ENCODE measurements at places on chromosomes 12 and 14.

DNA sequence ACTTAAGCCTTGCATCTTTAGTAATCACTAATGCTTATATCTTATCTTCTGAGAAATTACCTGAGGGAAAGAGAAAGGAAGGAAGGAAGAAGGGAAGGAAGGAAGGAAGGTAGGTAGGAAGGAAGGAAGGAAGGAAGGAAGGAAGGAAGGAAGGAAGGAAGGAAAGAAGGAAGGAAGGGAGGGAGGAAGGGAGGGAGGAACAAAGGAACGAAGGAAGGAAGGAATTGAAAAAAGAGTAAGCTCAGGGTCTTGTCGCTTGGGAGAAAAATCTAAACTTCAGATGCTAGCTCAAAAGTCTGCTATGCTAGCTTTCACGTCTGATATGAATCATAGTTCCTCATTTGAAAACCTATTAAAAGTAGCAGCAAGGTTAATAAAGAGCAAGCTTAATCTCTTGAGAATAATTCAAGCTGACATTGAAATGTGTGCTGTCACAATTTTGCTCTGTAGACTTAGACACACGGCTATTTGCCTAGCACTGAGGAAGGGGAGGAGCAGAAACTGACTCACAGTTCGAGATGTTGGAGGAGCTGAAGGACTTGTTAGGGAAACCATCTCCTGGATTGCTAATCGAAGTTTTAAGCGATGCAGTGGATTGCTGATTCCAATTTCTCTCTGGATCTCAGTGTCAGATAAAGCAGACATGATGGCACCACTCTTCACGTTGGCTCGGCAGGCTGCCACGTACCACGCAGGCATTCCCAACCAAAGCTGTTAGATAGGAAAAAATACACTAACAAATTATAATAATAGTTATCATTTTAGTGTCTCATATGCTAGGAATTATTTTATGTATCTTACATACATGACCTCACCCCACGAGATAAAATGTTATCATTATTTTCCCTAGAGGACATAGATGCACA is 216.7 kb downstream of the ACSS3 start:
- no peak for DNase-seq

DNA sequence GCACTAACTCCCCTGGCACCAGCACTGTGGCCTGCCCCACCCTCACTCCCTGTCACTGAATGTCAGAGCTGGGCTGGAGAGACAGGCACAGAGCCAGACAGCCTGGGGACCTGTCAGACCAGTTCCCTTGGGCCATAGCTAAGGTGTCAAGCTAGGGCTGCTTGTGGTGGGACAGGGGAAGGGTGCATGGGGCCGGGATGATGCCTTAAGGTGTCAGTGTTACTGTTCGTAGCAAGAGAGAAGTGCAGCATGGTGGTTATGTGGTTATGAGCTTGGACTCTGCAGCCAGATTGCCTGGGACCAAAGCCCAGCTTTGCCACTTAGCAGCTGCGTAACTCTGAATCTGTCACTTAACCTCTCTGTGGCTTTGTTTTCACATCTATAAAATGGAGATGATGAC is 3.8 kb downstream of the RAPGEF3 start:
- no peak for DNase-seq

- no peak for DNase-seq
Observed at GRCh38 chr12:82326905-82327503, 31.2 kb downstream of the CCDC59 start.

GRCh38 chr12:1383758-1384157 is 210.6 kb downstream of the FBXL14 start:
- DNase-seq = no peak

GRCh38 chr12:49673446-49674317 is 33.5 kb downstream of the FMNL3 start:
- DNase-seq = no peak

DNA sequence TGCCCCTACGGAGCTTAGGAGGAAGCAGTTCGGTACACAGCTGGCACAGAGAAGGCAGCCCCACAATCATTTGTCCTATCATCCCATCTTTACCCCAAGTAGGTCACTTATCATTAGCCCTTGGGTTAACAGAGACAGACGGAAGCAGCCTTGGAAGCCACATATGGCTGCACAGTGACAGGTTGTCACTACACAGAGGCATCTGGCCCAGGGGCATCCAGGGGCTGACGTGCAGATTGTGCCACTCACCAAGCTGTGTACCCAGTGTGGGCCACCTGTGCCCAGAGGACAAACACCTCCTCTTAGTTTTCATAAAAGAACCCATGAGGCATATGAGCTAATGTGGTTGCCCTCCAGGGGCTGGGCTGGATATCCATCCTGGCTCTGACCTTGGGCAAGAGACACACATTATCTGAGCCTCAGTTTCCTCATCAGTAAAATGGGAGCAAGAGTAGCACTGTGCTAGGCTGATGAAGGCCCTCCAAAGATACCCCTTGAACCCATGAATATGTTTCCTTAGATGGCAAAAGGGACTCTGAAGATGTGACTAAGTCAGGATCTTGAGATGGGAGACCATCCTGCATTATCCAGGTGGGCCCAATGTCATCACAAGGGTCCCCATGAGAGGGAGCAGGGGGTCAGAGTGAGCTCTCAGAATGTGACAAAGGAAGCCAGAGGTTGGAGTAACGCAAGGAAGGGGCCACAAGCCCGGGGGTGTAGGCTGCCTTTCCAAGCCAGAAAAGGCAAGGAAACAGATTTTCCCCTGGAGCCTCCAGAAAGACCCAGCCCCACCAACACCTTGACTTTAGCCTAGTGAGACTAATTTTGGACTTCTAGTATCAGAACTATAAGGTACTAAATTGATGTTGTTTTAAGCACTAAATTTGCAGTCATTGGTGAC is 64.6 kb downstream of the C14orf132 start:
- no peak for DNase-seq

GRCh38 chr12:118052324-118053070 is 8.5 kb downstream of the WSB2 start:
- DNase-seq = no peak

DNA sequence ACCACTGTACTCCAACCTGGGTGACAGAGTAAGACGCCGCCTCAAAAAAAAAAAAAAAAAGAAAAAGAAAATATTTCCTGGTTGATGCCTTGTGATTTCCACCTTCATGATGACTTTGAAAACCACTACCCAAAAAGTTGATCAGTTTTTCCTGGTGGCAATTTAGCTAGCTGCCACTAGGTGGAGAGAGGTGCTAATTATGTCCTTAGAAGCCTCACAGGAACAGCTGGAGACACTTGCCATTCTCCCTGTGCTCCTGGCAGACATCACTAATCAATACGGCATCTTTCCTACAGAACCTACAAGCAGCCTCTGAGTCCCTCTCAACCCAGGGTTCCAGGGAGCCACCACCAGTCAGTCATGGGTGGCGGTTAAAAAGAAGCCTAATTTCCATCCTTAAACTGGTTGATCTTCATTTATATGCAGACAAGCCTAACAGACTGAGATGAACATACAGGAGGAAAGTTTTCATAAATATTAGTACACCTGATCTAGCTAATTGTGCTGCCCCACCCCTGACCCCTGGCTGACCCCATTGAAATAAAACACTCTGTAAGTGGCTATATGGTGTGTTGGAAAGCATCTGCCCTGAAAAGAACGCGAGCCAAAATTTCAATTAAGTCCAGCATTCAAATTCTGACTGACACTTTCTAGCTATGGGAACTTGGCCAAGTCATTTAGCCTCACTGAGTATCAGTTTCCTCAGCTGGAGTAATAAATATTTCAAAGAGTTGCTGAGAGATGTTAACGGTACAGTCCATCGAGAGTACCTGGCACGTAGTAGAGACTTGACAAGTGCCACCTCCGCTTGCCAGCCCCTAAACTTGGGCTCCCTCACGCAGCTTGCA is 6.2 kb upstream of the OAS1 start:
- DNase-seq = peak; percentile 13

DNA sequence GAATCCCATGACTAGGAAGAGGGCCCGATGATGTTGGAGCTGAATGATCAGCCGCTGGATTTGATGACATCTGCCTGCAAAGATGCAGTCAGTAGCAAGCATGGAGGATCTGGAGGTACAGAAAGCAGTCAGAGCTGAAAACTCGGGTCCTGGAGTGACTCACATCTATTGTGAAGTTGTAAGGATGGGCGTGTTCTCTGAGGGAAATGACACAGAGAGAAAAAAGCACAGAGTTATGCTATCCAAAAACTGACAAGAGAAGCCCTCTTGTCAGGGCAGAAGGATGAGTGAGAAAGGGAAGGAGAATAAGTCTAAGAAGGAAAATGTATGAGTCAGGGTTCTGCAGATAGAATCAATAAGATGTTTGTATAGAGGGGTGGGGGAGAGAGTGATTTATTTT is 380.4 kb upstream of the CCDC196 start:
- DNase-seq = no peak

DNA sequence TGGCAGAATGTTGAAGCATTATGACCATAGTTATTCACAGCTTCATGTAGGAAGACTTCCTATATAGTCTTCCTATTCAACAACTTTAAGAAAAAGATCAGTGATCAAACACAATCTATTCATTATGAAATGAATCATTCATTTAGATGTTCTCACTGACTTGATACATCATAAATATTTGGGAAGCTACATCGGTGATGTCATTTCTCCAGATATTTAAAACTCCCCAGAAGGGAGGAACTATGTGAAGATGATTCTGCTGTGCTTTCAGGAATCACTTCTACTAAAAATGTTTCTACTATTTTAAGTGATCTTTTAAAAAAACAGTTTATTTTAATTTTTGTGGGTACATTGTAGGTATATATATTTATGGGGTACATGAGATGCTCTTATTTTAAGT is 316.4 kb downstream of the BCAT1 start:
- DNase-seq = no peak

GRCh38 chr14:64704143-64704742 is at the start of gene PLEKHG3:
Gene PLEKHG3, plus strand, starts transcription at chr14:64704424. Its CDS starts 23,208 bp downstream, at chr14:64727632.
- DNase-seq = no peak

DNA sequence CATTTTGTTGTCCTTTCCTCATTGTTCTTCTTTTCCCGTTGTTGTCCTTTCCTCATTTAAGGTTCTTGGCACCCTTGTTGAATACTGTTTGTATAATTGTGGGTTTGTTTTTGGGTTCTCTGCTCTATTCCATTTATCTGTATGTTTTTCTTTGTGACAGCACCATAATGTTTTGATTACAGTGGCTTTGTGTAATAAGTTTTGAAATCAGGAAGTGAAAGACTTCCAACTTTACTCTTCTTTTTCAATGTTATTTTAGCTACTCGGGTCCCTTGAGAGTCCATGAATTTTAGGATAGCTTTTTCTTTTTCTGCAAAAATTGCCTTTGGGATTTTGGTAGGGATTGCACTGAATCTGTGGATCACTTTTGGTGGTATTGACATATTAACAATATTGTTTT is 28.1 kb downstream of the ETNK1 start:
- DNase-seq = no peak

- no peak for DNase-seq
Observed at GRCh38 chr14:93982230-93983007, 6.0 kb upstream of the ASB2 start.

- no peak for DNase-seq
Observed at GRCh38 chr14:63224196-63224595, 20.0 kb downstream of the RHOJ start.

DNA sequence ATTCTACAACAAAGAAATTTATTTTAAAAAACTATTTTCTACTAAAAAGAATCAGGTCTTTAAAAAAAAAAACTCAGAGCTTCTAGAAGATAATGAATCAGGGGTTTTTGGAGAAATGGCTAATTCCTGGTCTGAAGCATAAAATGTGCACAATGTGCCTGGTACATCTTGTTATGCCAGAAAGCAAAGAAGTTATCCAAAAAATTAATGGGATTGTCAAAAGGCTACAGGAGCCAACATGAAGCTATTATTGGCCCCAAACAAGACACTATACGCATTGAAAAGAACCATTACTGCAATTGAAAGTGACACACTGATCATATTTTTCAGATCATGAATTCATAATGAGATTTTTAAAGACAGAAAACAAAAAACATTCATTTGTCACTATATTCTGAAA is 19.3 kb upstream of the TUBA1A start:
- no peak for DNase-seq

DNA sequence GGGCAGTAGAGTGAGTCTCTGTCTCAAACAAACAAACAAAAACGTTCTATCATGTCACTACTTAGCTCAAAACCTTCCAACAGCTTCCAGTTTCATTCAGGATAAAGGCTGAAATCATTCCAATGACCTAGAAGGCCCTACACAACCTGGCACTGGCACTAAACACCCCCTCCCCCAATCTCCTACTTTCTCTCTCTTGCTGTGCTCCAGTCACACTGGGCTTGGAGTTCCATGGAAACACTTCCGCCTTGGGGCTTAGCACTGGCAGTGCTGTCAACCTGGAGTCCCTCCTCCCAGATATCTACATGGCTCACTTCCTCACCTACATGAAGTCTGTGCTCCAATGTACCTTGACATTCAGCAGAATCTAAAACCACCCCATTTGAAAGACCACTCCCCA is 65.0 kb upstream of the SINHCAF start:
- DNase-seq = no peak

DNA sequence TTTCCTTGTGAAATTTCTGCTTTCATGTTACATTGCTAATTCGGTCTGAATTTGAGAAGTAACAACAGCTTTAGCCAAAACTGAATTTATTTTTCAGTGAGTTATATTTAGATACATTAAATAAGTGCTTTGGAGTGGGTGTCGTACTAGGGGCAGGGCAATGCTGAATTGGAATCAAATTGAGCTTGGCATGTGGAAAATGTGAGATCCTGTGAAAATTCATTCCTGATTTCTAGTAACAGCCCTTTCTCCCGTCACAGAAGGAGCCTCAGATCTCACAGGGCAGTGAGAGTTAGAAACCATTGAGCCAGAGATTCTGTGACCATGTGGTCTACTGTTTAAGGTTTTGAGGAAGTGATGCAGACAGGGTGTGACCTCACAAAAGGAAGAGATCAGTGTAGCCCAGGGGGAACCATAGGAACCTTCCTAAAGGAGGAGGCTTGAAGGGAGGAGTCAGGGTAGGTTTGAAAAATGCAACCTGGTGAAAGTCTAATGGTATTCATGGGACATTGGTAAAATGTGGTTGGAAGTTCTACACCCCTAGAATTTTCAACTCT is 1136.8 kb downstream of the AACS start:
- DNase-seq = no peak

DNA sequence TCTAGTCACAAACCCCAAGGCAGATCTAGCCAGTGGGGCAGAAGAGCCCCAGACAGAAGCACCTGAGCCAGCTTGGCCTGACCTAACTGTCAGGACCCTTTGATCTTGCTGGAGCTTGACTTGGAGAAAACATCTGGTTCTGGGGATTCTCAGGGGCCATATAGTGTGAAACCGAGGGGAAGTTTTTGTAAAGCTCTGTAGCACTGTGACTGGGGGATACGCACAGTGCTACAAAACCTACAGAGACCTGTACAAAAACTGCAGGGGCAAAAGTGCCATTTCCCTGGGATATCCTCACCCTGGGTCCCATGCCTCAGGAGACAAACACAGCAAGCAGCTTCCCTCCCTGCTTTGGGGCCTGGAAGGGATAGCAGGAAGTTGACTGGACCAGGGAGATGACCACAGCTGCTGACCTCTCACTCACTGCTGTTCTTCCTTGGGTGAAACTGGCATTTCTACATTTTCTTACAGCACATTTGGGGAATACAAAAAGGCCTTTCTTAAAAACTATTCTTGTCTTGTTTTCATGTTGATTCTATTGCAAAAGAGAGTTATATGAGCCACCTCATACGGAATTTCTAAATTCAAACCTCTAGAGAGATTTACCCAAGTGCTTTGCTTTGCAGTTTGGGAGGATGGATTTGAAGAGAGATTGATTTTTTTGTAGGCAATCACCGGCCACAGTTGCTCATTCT is 140.0 kb downstream of the DAD1 start:
- no peak for DNase-seq
